Activated CD4-positive, alpha-beta T cell treated with anti-CD3 and anti-CD28 coated beads for 36 hours (primary cell): ENCODE measurements at places on chromosomes 2 and 18.

GRCh38 chr2:33782395-33783230 is 183.5 kb upstream of the FAM98A start:
- no peak for DNase-seq

DNA sequence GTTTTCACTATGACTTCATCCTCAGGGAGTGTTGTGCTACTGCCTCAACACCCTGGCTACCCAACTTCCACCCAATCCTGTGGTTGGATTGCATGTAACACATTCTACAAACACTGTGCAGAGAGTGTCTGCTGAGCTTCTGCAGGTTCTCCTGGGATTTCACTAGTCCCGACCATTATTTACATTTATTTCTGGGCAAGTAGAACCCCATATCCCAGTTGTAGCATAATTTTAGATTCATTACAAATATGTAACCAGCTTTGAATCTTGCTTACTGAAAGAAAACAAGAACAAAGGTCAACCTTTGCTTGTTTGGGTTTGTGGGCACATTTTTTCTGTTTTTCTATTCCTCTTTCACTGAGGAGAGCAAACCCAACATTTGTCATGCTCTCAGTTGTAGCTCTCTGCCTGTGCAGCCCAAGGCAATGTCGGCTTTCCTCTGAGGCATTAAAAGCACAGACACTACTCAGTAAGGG is 2036.1 kb upstream of the LRRTM1 start:
- DNase-seq, result no peak

DNA sequence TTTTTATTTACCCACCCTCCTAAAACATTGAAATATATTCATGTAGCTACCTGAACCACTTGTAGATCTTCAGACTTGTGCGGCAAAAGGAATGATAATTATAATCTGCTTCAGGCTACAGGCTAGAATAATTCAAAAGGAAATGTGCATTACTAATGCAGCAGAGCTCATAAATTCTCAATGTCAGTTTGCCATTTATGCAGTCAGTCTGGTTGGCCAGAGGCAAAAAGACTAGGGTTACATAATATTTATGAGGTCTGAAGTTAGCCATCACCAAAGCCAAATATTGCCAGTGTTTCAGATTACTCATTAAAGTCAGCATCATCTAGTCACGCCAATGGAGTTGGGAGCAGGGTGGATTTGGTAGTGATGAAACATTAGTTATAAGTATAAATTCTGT is 38.9 kb downstream of the METAP1D start:
- no peak for DNase-seq

- peak; percentile 67 for DNase-seq
These were observed 1.4 kb downstream of the MBP start for GRCh38 chr18:77131100-77131651.

GRCh38 chr18:38198956-38199355 is 633.4 kb upstream of the CELF4 start:
- DNase-seq, result no peak

DNA sequence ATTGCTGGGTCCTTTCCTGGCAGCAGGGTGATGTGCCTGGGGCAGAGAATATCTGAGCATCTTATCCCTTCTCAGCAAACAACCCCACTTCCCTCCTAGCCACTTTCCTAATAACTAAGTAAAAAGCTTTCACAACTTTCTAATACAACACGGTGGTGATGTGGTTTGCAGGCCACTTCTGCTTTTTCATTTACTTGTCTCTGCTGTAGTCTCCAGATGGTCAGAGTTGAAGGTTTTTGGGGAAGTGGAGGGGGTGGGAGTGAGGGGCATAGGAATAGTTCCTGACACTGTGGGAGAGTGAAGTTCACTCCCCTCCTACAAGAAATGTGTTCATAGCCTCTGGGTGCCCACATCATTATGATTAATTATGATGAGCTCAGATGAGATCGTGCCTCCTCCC is 11.6 kb downstream of the OXER1 start:
- DNase-seq, result no peak

- DNase-seq, result no peak
These were observed 435.1 kb upstream of the MEIS1 start for GRCh38 chr2:65999796-66000195.

- no peak for DNase-seq
These were observed 790.6 kb downstream of the NRXN1 start for GRCh38 chr2:50241282-50241681.

- no peak for DNase-seq
These were observed 24.9 kb upstream of the EPC2 start for GRCh38 chr2:148619560-148620195.

DNA sequence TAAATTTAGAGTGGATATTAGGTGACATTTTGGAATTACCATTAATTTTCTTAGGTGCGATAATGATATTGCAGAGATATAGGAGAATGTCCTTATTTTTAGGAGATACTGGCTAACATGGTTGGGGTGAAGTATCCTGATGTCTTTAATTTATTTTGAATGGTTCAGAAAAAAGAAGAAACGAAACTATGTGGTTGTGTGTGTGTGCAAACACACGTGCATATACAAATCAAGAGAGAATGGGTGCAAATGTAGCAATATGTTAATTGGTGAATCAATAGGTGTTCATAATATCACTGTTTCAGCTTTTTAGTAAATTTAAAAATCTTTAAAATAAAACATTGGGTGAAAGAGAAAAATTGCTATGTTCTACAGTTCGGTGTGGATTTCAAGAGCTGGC is 140.9 kb downstream of the DIS3L2 start:
- DNase-seq, result no peak

DNA sequence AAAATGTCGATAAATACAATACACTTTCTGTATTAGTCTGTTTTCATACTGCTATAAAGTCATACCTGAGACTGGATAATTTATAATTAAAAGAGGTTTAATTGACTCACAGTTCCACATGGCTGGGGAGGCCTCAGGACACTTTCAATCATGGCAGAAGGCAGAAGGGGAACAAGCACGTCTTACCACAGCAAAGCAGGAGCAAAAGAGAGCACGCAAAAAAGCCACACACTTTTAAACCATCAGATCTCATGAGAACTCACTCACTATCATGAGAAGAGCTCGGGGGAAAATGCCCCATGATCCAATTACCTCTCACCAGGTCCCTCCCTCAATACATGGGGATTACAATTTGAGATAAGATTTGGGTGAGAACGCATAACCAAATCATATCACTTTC is 256.7 kb downstream of the ANAPC1 start:
- no peak for DNase-seq

DNA sequence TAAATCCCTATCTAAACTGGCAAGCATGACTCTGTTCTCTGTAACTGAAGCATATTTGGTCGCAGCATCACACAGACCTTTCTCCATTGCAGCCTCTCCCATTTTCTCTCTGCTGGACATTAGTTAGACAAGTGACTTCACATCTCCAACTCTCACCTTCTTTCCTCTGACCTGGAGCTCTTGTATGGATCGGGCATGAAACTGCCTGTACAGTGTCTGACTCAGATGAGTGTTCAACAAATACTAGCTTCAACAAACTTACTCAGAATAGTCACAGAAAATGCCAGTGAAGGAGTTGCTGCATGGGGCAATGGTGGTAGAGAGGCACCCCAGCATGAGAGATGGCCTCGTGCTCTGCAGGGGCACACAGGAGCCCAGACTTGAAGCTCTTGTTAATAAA is 104.7 kb upstream of the COPS8 start:
- no peak for DNase-seq

DNA sequence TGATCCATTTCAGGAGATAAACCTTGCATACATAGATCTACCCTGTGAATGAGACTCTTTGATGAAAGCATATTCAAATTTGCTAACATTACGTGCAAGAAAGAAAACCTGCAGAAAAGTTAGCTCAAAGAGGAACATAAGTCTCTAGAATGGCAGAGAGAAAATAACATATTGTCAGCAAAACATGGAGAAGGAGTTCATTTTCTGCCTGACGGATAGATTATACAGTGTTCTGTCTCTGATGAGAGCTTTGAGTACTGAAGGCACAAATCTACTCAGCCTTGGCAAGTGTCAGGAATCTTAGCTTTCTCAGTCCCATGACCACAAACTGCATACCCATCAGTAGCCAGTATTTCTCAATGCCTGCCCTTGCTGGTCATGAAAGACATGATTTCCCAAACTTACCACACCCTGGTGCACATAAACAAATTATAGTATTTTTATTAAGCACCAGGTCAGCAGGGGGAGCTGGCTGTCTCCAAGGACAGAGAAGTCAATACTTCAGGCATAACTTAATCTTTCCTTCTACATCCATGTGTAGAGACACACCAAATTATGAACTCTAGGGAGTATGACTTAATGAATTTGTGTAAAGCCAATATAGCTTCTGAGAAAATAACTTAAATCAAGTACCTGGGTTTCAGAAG is 401.2 kb upstream of the SOX11 start:
- no peak for DNase-seq

GRCh38 chr2:8036366-8036765 is 645.5 kb upstream of the ID2 start:
- DNase-seq, result no peak

DNA sequence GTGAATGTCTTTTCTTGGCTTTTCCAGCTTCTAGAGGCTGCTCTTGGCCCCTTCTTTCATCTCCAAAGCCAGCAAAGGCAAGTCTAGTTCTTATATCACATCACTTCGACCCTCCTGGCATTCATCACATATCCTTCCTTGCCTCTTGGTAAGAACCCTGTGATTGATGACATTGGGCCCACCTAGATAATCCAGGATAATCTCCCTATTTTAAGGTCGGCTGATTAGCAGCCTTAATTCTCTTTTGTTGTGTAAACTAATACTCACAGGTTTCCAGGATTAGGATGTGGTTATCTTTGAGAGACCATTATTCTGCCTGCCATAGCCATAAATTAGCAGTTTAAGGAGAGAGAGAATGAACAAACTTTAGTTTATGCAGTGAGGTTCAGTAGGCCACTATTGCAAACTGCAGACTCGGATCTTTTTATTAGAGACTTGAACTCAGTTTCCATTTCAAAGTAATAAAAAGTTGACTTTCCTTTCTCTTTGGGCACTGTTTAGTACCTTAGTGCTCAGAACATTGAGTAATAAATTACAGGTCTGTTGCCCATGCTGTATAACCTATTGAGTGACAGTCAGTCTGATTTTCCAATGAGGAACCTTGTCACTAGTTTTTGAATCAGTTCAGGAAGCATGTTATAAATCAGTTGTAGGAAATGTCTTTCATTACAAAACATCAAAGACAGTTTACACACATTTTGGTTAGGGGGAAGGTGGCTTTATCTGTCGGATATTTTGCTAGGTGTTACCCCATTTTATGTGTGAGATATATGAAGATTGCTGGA is 4.5 kb downstream of the NDUFV2 start:
- DNase-seq, result no peak

- no peak for DNase-seq
These were observed 20.1 kb upstream of the ACMSD start for GRCh38 chr2:134818321-134818720.

DNA sequence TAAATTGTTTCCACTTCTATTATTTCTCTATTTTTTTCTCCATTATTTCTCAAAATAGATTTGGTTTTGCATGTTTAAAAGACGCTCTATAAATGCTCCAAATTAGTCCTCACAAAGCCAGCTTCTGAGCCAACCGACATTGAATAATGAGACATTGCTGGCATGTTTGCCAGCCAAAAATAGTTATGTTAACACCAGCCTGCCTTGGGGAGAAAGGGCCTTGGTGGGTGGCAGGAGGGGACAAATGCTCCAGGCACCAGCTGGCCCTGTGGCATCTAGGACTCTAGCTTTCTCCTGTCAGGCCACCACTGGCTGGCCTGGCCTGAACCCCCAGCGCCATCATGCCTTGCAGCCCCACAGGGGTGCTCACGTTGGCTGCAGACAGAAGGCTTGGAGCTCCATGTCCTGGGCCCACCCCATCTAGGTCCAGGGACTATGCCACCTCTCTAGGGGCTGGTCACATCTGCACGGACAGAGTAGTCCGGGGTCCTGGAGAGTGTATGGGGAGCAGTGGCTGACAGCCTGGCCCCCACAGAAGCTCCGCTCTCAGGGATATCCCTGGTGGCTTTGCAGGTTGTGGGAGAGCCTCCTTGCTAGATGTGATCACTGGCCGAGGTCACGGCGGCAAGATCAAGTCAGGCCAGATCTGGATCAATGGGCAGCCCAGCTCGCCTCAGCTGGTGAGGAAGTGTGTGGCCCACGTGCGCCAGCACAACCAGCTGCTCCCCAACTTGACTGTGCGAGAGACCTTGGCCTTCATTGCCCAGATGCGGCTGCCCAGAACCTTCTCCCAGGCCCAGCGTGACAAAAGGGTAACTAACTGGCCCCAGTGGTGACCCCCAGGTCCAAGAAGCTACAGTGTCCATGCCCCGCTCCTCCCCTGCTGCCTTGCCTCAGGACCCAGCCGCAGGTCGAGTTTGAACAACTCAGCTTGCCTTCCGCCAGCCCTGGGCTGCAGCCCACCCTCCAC is 12.5 kb downstream of the ABCG8 start:
- DNase-seq, result no peak

DNA sequence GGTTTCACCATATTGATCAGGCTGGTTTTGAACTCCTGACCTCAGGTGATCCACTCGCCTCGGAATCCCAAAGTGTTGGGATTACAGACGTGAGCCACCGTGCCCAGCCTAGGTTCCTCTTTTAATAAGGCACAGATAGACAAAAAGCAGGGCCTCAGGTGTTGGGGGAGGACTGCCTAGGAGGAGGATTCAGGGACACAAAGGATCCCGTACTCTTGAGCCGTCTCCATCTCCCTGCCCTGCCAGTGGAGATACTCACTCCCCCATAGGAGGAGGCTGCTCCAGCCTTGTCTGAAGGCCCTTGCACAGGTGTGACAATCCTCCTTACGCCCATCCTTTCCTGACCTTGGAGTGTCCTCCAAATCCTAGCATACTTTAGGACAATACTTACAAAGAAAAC is 32.0 kb upstream of the TFCP2L1 start:
- no peak for DNase-seq

DNA sequence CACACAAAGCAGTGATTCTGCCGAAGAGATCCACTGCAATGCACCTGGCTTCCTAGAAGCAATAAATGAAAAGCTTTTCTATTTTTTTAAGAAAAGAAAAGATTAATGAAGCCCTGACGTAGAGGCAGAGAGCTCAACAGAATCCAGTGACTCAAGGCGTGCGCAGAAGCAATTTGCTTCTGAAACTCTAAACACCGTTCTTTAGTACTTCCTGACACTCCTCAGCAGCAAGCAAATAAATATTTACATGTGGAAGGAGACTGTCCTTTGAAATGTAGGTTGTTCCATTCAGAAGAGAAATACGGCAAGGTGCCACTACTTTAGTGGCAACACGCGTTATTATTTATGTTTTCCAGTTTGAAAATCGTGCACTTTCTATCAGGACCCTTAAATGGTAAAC is 126.2 kb upstream of the ZNF516 start:
- no peak for DNase-seq

DNA sequence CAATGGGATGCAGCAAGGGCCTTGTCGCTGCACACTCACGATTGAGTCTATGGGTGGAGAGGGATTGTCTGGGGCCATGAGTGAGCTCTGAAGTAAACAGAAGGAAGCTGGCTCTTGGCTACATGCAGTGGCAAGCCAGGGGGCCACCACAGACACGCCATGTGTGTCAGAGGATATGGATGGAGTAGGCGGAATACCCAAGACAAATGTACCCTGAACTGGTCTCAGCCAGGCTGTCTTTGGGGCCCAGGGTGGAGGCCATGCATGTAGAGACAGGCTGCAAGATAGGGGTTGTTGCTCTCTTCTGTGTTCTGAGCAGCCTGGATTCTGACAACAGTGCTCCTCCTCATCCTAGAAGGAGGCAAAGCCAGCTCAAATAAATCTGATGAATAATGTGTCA is 24.0 kb upstream of the ITGA6 start:
- no peak for DNase-seq

GRCh38 chr2:64760128-64760527 is 106.4 kb upstream of the SERTAD2 start:
- DNase-seq, result no peak
